ENCODE measurements at places on chromosomes 2 and 18.

DNA sequence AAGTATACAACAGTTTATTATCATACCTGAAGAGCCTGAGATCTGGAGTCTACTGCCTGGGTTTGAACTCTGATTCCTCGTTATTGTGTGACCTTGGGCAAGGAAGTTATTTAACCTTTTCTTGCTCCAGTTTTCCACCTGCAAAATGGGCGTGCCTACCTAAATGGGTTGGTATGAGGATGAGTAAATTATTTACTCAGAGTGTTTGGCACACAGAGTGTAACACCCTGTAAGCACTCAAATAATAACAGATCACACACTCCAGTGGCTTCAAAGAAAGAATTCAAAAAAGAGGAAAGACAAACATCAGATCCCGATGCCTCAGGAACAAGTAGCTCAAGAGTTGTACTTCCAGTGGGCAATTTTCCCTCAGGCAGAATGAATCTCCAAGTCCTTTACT, 2.4 kb downstream of the SRD5A2 start:
- DNase-seq = no peak

GRCh38 chr2:30465171-30465545, 18.1 kb downstream of the LCLAT1 start:
- no peak for DNase-seq

DNA sequence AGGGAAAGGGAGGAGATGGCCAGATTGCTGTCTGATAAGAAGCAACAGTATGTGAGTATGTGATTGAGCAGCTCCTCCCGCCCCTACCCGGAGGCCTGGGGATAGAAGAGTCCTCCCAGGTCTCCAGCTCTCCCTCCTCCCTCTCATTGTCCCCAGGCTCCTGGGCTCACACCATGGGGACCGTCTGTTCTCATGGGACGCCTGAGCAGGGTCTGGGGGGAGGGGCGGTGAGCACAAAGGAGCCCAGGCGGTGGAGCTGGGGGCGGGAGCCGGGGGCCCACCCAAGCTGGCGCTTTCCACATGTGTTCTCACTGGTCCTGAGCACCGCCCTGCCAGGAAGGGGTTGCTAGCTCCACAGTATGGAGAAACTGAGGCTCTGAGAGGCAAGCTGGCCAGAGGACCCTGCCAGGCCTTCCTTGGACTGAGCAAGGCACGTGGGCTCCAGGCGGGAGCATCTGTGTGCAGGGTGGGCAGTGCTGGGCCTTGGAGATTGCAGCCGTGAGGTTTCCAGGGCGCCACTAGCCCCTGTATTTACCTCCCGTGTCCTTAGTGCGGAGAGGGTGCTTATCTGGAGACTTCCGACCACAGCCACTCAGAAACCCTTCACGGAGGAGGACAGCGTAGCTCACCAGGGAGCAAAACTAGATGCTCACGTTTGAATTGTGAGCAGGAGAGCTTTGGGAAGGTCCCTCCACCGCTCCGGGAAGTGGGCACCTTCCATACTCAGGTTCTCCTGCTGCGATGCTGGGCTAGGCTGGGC, 37.4 kb downstream of the PDIA6 start:
- DNase-seq = no peak

DNA sequence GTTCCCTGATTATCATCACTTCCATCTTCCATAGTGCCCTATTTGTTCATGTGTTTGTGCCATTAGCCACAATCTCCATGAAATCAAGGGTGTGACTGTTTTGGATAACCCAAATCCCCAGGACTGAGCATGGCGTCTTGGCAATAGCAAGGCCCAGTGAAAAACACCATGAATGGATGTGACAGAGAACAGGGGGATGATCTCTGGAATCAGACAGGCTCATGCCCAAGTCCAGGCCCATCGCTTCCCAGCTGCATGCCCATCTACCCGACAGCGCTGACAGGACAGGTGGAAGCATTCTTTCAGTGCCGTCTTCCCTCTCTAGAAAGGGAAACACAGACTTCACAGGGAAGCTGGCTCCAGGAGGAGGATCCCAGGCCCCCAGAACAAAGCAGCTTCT, 50.0 kb downstream of the HDLBP start:
- no peak for DNase-seq

GRCh38 chr2:34126279-34126678, 527.2 kb upstream of the FAM98A start:
- no peak for DNase-seq

DNA sequence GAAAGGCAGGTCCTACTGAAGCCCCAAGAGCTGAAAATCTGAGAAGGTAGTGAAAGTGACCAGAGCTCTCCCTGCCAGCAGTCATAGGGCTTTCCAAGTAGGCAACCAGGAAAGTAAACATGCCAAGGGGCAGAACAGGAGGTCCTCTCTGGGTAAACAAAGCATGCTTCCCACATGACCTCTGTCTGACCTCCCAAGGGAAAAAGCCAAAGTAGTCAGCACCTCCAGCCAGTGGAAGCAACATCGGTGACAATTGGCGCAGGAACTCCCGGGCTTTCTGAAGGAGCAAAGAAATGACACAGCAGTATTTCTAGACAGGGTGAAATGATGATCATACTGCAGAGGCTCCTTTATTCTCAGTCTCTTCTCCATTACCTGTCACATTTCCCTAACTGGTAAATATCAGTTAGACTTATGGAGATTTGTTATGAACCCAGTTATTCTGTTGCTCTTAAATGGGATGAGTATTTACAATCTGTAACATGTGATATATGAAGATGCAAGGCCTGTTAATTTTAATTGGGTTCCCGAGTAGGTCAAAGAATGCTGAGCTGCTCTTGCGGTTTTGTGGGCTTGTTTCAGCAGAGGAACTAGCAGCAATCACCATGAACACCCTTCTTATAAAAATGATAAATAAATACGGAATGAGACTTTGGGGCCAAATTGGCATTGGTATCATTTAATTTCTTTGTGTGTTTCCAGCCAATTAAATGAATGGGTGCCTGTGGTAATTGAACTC, 321.0 kb downstream of the RND3 start:
- no peak for DNase-seq

DNA sequence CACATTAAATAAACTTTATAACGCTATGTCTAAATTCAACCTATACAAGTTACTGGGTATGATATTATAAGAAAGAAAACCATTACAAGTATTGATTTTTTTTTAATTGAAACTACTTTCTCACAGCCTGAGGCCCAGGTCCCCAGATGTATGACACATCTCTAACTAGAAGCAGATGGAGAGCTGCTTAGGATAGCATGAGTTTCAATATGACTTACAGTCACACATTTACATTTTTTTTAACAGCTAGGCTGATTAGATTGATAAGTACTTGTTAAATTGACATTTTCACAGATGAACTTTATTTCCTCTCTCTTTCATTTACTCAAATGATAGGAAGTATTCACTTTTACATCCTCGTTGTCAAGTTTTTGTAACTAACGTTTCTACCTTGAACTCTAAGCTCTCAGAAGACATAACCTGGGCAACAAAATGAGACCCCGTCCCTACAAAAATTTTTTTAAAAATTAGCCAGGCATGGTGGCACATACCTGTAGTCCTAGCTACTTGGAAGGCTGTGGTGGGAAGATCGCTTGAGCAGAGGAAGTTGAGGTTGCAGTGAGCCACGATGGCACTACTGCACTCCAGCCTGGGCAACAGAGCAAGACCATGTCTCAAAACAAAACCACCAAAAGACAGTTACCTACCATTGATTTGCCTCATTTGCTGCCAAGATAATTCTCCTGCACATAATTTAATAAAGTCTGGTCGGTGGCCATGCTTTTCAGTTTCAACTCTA, 52.4 kb downstream of the STK39 start:
- no peak for DNase-seq
